ENCODE measurements at places on chromosomes 1 and 21. TPM values are rescaled to one million over a fixed set of nuclear protein-coding genes. Genes with fewer than 3 reads are reported as not detected.
A peak's percentile ranks its signal among the peaks of the same experiment; 100 is the strongest.

- H3K4me1 ChIP-seq = peaks cover 34% of the 10 kb centered on the region
- no peak overlapping the region for H3K4me3 ChIP-seq
- no peaks in the 10 kb centered on the region for H3K27me3 ChIP-seq
- peaks cover 14% of the 10 kb centered on the region for H3K36me3 ChIP-seq
- no peak for DNase-seq
Measured at GRCh38 chr1:183912265-183912886, 107.5 kb downstream of the RGL1 start.

- DNase-seq = peak; percentile 84
- no peaks in the 10 kb centered on the region for H3K27me3 ChIP-seq
- 0 out of 2 replicates have a peak overlapping the region, but pooled peaks have one; percentile 1 for H3K27ac ChIP-seq
- H3K36me3 ChIP-seq = peaks cover 65% of the 10 kb centered on the region
- no peak overlapping the region for H3K4me3 ChIP-seq
- H3K4me1 ChIP-seq = no peaks in the 10 kb centered on the region
Measured at GRCh38 chr1:183543619-183544204, 46.5 kb downstream of the NCF2 start.

DNA sequence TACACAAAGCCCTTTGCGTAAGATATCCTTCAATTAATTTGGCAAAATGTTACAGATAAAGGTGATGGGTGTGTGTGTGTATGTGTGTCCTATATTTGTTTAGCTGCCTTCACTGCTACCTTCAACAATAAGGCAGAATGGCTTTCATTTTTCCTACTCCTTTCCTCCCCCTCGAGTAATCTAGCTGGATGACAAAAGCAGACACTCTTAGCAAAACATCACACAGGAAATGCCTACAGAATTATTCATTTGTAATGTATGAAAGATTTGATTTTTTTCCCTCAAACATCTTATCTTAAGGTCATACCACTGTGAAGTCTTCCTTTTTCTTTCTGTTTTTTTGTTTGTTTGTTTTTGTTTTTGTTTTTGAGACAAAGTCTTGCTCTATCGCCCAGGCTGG is 10.6 kb downstream of the PTPN22 start:
- no peaks in the 10 kb centered on the region for H3K36me3 ChIP-seq
- H3K27me3 ChIP-seq = no peaks in the 10 kb centered on the region
- DNase-seq = peak; percentile 84
- H3K4me1 ChIP-seq = peaks cover 33% of the 10 kb centered on the region

DNA sequence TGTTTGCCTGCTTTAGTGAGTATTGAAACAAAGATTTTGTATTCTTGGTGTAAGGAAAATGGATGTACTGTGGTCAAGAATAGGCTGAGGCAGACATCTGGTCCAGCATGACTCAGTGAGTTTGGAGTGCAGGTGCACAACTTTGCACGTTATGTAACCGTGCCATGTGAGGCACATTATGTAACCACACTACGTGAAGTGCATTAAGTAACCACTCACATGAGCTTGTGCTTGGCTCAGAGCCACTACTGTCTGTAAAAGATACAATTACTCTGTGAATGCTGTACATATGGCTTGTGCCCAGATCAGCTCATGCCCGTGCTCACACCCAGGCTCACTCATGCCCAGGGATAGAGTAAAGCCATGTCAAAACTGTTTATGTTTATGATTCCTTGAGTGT is 216.8 kb downstream of the CTH start:
- no peak overlapping the region for H3K4me3 ChIP-seq
- no peak overlapping the region for H3K27ac ChIP-seq
- H3K36me3 ChIP-seq = no peaks in the 10 kb centered on the region
- H3K27me3 ChIP-seq = no peaks in the 10 kb centered on the region
- no peaks in the 10 kb centered on the region for H3K4me1 ChIP-seq

GRCh38 chr21:25390701-25391100 is 216.6 kb downstream of the MRPL39 start:
- no peaks in the 10 kb centered on the region for H3K4me1 ChIP-seq
- no peak overlapping the region for H3K4me3 ChIP-seq
- H3K36me3 ChIP-seq = no peaks in the 10 kb centered on the region
- no peaks in the 10 kb centered on the region for H3K27me3 ChIP-seq

GRCh38 chr1:78543941-78544643 is 53.3 kb downstream of the PTGFR start:
- no peak overlapping the region for H3K4me3 ChIP-seq
- no peaks in the 10 kb centered on the region for H3K36me3 ChIP-seq
- H3K27me3 ChIP-seq = no peaks in the 10 kb centered on the region
- H3K27ac ChIP-seq = no peak overlapping the region

DNA sequence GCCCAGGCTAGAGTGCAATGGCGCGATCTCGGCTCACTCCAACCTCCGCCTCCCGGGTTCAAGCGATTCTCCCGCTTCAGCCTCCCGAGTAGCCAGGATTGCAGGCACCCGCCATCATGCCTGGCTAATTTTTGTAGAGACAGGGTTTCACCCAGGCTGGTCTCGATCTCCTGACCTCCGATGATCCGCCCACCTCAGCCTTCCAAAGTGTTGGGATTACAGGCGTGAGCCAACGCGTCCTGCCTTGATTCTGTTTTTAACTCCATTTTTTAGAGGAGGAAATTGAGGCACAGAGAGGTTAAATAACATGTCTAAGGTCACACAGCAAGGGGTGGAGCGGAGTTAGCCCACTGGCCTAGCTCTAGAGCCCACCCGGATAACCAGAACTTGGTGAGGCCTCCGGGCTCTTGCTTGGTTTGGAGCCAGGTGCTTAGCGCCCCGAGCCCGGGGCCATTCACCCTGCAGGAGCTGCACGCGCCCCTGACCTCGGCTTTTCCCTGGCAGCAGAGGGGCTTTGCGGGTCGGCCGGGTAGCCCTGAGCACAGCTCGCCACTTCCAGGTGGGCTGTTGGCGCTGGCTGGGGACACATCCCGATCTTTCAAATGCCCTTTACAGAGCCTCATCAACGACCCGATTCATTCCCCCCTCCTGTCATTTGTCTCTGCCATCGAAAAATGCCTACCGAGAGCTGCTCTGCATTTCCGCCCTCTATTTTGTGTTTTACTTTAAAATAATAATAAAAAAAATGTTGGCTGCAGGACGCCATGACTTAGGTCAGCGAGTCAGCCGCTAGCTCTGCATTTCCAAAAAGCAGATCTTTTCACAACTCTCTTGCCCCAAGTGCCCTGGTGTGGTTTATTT is 11.2 kb downstream of the SIM2 start:
- no peak overlapping the region for H3K27ac ChIP-seq
- DNase-seq = no peak
- H3K27me3 ChIP-seq = peaks cover 97% of the 10 kb centered on the region
- H3K4me1 ChIP-seq = no peaks in the 10 kb centered on the region

GRCh38 chr1:56672579-56672978 is 27.5 kb downstream of the PRKAA2 start:
- no peaks in the 10 kb centered on the region for H3K36me3 ChIP-seq
- DNase-seq = no peak
- no peak overlapping the region for H3K4me3 ChIP-seq
- no peaks in the 10 kb centered on the region for H3K27me3 ChIP-seq
- no peaks in the 10 kb centered on the region for H3K4me1 ChIP-seq
- H3K27ac ChIP-seq = no peak overlapping the region

- DNase-seq = no peak
- H3K4me3 ChIP-seq = no peak overlapping the region
- no peaks in the 10 kb centered on the region for H3K27me3 ChIP-seq
Measured at GRCh38 chr1:223780949-223781348, 64.8 kb downstream of the TP53BP2 start.

- DNase-seq = peak; percentile 90
- H3K36me3 ChIP-seq = no peaks in the 10 kb centered on the region
- no peak overlapping the region for H3K27ac ChIP-seq
- no peak overlapping the region for H3K4me3 ChIP-seq
- no peaks in the 10 kb centered on the region for H3K27me3 ChIP-seq
Measured at GRCh38 chr1:17502326-17502778, 37.1 kb upstream of the ARHGEF10L start.

- H3K27ac ChIP-seq = 0 out of 2 replicates have a peak overlapping the region, but pooled peaks have one; percentile 8
- H3K4me1 ChIP-seq = peaks cover 17% of the 10 kb centered on the region
- H3K36me3 ChIP-seq = no peaks in the 10 kb centered on the region
- DNase-seq = peak; percentile 77
- H3K27me3 ChIP-seq = no peaks in the 10 kb centered on the region
Measured at GRCh38 chr1:15341634-15342407, 67.9 kb upstream of the EFHD2 start.

GRCh38 chr1:10635085-10635896 is 160.5 kb downstream of the PEX14 start:
- peaks cover 18% of the 10 kb centered on the region for H3K4me1 ChIP-seq
- DNase-seq = peak; percentile 86
- no peaks in the 10 kb centered on the region for H3K36me3 ChIP-seq

HCN3 gene
- total RNA-seq = 1.4 TPM

KISS1 gene
- not detected for total RNA-seq

FPGT gene
- 11.6 TPM for total RNA-seq

TINAGL1 gene
- total RNA-seq = 4.7 TPM

CCDC181 gene
- total RNA-seq = not detected

OPRD1 gene
- not detected for total RNA-seq

GPR153 gene
- 8.6 TPM for total RNA-seq

TMCO4 gene
- 25.9 TPM for total RNA-seq

SH2D2A gene
- total RNA-seq = not detected

CYP2J2 gene
- not detected for total RNA-seq

MX1 gene
- 1.6 TPM for total RNA-seq

EPHA10 gene
- total RNA-seq = not detected

SLC1A7 gene
- 0.13 TPM for total RNA-seq

TSPEAR gene
- total RNA-seq = not detected

LDLRAP1 gene
- total RNA-seq = 23.6 TPM

OR2G3 gene
- total RNA-seq = not detected

CYP4B1 gene
- not detected for total RNA-seq

OTUD7B gene
- 20.1 TPM for total RNA-seq
